Left cardiac atrium (tissue), 4 donors: ENCODE measurements at places on chromosomes 5 and 9.

- DNase-seq, result no peak
Observed at GRCh38 chr9:127361561-127361960, 35.4 kb upstream of the SLC2A8 start.

DNA sequence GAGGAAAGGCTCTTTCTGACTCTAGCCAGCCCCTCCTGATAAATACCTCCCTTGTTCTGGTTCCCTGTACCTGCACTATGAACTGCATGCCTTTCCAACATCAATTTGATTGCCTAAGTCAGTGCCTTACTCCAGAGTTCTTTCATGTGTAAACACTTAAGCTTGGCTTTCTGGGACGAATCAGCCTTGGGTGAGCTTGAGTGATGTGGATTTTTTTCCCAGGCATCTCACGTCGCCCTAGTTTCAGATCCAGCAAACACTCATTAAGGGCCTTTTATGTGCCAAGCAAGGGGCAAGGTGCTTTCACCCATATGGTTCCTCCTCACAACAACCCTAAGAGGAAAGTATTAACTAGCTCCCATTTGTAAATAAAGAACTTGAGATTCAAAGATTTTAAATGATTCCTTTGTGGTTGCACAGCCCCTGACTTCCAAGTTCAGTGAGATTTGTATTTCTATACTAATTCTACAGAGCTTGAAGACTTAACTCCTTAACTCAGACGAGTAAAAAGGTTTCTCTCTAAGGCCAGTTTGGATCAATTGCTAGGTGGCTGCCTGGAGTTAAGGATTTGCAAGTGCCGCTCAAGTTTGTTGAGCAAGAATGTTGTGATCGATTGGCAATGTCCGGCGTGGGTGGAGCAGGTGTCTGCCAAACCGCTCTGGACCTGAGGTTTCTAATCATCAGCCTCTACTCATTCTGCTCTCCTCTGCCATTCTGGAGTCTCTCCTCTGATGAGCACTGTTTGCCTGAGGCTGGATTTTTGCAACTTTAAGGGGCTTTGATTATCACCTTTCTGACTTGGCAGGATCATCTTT lies 20.2 kb upstream of the TJP2 start:
- no peak for DNase-seq

DNA sequence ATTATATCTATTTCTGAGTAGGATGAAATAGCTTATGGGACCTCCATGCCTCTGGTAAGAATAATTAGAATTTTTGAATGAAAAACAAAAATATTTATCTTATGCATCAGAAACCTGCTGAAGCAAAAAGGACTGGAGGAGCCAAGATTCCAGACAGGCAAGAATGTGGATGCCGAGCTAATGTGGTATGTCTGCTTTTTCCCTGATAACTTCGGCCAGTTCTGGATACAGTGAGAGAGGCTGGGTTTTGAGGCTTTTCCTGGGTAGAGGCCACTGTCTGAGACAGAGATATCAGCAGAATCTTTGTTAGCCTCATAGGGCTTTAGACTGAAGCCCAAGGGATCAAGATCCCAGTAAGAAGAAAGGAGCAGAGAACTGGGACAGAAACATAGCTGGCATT lies 5.2 kb upstream of the CTNND2 start:
- no peak for DNase-seq

GRCh38 chr5:178474562-178475184 lies 115.5 kb downstream of the COL23A1 start:
- no peak for DNase-seq

- no peak for DNase-seq
Observed at GRCh38 chr9:110835404-110835803, 166.8 kb downstream of the MUSK start.

- DNase-seq, result peak; percentile 61
Observed at GRCh38 chr9:132800038-132800648, 77.9 kb downstream of the AK8 start.

DNA sequence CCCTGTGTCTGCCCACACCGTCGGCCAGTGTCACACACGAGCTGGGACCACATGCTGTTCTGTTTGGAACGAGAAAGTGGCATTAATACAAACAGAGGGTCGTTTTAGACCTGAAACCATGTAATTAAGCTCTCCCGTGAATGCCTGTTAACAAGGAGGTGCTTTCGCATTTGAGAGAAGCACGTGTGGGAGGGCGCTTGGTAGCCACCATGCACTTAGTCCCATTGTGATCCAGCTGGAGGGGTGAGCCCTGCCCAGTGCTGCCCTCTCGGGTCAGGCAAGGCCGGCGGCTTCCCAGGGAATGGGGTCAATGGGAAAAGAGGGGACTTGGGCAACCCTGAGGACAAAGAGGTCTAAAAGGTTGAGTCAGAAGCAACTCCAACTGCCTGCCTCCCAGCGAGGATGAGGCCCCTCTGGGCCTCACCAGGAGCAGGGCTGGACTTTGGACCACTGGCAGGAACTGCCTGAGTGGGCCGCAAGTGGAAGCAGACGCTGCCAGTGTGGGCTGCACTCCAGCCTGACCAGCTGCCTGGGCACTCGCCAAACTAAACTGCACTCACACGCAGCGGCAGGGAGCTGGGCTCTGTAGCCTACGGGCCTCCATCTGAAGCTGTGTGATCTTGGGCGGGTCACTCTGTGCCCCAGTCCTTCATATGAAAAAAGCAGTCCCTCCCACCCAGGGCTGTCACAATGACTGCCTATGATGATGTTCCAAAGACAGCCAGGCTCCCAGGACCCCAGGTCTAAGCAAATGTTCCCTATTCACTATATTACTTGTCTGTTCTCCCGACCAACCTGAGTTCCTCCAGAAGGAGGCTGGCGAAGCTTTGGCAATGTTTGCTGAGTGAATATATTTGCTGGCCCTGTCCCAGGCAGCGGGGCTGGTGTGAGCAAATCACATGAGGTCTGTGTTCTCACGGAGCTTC lies 195.7 kb downstream of the CDK5RAP2 start:
- peak; percentile 50 for DNase-seq
